ENCODE measurements at places on chromosomes 6 and 20.

- no peak for DNase-seq
Observed at GRCh38 chr6:6620766-6621425, 32.4 kb downstream of the LY86 start.

- DNase-seq = peak; percentile 12
Observed at GRCh38 chr6:80792151-80792550, 685.7 kb downstream of the BCKDHB start.

- no peak for DNase-seq
Observed at GRCh38 chr20:62332989-62333819, 30.4 kb downstream of the ADRM1 start.

DNA sequence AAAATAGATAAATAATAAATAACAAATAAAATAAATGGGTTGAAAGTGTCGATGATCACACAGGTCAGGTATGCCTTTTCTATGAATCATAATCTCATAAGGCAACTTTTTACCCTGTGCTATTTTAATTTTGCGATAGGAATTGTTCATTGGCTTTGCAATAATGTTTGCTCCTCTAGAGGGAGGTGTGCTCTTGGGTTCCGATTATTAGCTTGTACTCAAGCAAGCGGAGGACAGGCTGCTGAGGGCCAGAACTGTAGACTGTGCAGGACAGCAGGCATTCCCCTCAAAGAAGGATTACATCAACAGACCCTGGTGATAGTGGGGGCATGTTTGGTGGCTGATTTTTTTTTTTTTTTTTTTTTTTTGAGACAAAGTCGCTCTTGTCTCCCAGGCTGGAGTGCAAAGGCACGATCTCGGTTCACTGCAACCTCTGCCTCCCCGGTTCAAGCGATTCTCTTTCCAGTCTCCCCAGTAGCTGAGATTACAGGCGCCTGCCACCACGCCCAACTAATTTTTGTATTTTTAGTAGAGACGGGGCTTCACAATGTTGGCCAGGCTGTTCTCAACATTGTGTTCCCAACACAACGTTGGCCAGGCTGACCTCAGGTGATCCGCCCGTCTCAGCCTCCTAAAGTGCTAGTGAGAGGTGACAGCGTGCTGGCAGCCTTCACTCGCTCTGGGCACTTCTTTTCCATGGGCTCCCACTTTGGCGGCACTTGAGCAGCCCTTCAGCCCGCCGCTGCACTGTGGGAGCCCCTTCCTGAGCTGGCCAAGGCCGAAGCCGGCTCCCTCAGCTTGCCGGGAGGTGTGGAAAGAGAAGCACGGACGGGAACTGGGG is 35.6 kb downstream of the RIOK1 start:
- peak; percentile 48 for DNase-seq

DNA sequence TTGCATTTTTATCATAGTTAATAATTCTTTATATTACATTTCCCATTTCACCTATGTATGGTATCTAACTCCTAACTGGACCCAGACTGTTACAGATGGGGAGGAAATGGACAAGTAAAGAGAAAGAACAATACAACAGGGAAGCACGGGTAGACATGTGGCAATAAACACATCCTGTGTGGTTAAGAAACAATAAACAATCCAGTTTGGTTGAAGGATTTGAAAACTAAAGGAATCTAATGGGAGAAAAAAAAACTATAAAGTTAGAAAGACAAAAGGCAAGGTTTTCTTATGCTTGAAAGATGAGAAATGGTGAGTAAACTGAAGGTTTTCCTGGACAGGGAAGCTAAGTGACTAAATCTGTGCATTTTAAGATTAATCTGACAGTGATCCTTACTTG is 34.9 kb upstream of the ALDH8A1 start:
- peak; percentile 57 for DNase-seq

- no peak for DNase-seq
Observed at GRCh38 chr20:47591231-47591630, 89.5 kb downstream of the NCOA3 start.

Measured in EH (cell line).